ENCODE measurements at places on chromosomes 3 and 15.

DNA sequence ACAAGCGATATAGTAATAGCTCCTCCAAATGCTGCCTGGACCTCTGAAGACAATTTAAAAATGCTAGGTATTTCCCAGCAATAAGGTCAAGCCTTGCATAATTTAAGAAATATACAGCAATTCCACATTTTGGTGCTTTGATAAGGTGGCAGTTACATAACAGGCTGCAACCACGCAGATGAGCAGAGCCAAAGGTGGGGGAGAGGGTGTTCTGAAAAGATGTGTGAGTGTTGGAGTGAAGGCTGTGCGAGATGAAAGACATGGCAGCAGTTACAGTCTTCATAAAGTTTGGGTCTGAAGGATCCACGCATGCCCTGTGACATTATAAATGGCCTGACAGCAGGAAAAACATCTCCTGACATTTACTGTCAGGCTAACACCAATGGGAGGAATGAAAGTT, 26.1 kb downstream of the CTDSPL start:
- DNase-seq: no peak

DNA sequence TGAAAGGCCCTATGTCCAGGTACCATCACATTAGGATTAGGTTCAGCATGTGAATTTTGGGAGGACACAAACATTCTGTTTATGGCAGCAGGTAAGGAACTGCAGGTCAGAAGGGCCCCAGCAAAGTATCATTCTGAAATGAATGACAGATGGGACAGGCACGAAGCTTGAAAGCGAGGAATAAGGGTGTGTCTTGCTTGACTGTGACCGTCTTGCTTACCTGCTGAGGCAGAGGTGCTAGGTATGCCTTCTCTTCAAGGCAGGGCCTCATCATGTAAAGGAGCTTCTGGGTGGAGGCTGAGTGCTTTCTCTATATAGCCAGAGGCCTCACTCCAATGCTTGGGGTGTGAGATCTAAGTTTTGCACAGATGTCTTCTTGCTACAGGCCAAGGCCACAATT, 41.4 kb downstream of the TMEM108 start:
- no peak for DNase-seq

- DNase-seq: no peak
Measured at GRCh38 chr3:187497052-187497451, 128.9 kb downstream of the RTP4 start.

GRCh38 chr3:144264350-144264749, 292.7 kb downstream of the DIPK2A start:
- no peak for DNase-seq

- DNase-seq: no peak
Measured at GRCh38 chr15:71304681-71305080, 189.4 kb downstream of the THSD4 start.

GRCh38 chr3:71492974-71493771, 90.4 kb downstream of the FOXP1 start:
- DNase-seq: no peak

GRCh38 chr3:32353351-32353750, 38.3 kb upstream of the CMTM7 start:
- no peak for DNase-seq

- no peak for DNase-seq
Measured at GRCh38 chr3:123412811-123413604, 35.9 kb downstream of the ADCY5 start.

DNA sequence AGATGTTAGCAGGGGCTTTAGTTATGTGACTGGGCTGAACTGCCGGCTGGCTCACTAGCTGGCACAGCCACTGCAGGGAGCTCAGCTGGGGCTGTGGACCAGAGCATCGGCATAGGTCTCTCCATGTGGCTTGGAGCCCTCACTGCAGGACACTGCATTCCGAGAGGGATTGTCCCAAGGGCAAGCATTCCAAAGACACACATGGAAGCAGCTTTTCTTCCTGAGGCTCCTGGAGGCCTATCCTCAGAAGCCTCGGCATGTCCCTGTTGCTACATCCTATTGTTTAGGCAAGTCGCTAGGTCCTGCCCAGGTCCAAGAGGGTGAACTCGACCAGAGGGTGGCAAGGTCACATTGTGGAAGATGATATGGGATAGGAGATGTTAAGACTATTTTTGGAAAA, 209.8 kb downstream of the PLCL2 start:
- no peak for DNase-seq

DNA sequence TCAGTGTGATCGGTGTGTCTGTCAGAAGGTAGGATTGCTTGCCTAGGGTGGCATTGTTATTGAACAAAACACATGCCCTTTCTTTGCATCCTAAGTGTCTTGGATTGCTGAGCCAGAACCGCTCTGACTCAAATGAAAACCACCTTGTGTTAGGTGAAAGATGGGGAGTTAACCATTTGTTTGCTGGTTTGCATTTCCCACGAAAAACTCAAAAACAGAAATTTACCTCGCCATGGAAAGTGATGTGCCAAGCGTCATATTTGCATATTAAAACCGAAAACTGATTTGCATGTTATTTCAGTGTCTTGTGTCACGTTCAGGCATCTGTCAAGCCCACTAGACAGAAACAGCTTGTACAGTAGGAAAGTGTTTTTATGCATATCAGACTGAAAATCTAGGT, 474.6 kb upstream of the TPRG1 start:
- no peak for DNase-seq

DNA sequence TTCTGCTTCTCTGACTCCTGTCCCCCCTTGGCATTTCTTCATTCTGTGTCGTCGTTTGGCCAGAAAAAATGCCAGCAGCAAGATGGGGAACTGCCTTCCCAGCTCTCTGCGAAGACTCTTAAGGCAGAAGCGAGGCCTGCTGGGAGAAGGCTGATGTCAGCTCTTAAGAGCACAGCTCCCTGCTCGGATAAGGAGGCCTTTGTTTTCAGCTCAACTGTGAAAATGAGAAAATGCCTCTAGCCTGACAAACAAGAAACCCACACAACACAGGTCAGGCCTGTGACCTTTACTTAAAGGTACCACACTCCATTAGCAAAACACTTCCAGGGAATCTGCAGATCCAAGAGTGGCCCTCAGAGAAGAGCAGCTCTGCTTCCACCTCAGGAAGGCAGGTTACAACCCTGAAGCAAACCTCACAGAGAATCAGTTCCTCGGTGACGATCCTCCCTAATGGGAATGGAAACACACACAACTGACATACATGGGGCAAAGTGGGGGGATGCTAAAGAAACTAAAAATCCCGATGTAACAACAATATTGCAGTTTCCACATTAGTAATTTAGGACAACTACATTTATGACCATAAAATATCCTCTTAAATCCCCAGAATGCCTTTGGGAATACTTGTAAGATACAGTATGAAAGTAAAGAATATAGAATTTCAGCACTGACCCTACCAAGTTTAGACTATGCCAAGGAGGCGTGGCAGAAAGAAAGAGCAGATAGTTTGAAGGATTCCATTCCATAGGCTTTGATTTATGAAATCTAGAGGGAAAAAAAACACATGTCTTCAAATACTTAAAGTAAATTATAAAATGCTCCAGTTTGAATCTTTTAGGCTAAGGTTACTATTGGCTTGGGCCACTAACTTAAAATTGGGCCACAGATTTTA, 52.1 kb downstream of the VGLL4 start:
- DNase-seq: no peak

DNA sequence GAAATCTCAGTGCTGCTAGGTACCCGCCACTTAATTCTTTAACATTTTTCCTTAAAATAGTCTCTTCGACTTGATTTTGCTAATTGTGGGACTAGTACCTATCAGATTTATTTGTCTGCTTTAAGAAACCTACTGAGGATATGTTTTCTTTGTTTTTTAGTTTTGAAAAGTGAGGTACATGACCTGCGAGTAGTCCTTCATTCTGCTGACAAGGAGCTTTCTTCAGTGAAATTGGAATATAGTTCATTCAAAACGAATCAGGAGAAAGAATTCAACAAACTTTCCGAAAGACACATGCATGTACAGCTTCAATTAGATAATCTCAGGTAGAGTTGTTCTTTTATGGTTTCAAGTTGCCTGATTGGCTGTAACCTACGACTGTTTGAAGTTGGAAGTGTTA, 47.0 kb upstream of the TMEM42 start:
- DNase-seq: no peak

GRCh38 chr15:88036154-88036839, 220.2 kb downstream of the NTRK3 start:
- DNase-seq: no peak

GRCh38 chr15:56032373-56032772, 39.0 kb upstream of the NEDD4 start:
- no peak for DNase-seq

DNA sequence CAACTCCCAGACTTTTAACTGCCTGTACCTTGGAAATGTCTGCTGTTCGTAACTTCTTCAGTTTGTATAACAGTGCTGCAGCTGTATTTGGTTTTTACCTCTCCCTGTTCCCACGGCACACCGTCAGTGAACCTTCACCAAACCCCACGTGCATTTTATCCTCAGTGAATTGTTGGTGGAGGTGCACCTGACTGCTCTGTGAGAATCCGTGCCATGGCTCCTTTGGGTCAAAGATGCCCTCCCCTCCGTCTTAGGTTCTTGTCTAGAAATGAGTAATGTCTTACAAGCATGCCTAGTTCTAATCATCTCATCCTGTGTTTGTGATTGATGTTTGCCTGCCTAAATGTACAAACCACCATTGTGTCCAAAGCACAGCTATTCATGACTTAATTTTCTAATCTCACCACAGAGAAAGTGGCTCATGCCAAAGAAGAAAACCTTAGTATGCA, 28.2 kb downstream of the TPM1 start:
- no peak for DNase-seq

DNA sequence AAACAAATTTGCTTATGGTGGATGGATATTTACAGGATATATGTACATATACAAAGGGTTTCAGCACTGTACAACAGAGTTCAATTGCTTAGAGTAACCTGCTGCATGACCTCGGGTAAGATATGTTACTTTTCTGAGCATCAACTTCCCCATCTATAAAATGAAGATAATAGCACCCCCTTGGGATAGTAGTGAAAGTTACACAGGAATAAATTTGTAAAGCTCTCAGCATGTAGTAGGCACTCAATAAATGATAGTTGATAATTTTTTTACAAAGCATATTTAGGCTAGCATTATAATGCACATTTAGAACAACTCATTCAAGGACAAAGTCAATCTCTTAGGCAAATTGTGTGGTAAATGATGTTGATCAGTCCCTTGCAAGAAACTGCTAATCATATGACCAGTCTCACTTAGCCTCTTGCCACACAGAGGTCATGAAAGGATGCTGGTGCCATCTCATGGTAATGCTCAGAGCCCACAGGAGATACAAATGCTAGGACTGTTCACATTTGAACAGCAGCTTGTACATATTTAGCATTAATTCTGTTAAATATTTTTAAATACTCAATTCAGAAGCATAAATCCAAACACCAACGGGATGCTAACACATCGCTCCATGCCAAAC, 123.9 kb downstream of the MAGI1 start:
- DNase-seq: no peak

DNA sequence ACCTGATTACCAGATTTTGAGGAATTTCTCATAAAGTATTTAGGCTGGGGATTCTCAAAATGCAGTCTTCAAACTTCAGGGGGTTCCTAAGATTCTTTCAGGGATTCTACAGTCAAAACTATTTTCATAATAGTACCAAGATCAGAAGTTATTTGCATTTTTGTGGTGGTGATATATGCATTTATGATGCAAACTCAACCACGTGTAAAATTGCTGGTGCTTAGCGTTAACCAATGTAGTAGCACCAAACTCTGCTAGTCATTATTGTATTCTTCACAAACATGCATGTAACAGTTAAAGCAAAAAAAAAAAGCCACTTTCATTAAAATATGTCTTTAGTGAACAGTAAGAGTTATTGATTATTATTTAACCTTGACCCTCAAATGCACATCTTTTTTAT, 274.9 kb upstream of the DNAJC19 start:
- no peak for DNase-seq

GRCh38 chr15:84778194-84778593, 29.8 kb downstream of the ZNF592 start:
- no peak for DNase-seq

DNA sequence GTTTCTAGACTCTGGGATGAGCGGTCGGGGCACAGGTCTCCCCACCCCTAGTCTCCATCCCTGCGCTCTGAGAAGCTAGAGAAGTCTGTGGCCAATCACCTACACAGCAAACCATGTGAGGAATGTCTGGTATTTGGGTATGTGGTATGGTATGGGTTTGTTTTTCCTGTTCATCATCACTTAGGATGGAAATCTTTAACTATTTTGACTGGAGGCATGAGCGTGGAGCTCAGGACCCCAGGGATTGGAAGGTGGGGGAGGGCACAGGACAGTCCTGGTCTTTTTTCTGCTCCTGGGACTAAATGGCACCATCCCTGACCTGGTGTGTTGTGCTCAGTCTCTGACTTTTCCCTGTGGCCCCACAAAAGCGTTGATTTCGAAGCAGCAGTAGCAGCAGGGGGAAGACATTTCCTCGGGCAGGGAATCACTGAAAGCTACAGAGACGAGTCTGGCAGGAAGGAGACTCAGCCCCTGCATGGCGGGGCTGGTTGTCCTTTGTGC, 191.7 kb upstream of the TPM1 start:
- DNase-seq: no peak

GRCh38 chr15:67564021-67564967, 21.8 kb downstream of the MAP2K5 start:
- no peak for DNase-seq

GRCh38 chr3:158749526-158749925, 17.3 kb upstream of the RARRES1 start:
- DNase-seq: no peak

DNA sequence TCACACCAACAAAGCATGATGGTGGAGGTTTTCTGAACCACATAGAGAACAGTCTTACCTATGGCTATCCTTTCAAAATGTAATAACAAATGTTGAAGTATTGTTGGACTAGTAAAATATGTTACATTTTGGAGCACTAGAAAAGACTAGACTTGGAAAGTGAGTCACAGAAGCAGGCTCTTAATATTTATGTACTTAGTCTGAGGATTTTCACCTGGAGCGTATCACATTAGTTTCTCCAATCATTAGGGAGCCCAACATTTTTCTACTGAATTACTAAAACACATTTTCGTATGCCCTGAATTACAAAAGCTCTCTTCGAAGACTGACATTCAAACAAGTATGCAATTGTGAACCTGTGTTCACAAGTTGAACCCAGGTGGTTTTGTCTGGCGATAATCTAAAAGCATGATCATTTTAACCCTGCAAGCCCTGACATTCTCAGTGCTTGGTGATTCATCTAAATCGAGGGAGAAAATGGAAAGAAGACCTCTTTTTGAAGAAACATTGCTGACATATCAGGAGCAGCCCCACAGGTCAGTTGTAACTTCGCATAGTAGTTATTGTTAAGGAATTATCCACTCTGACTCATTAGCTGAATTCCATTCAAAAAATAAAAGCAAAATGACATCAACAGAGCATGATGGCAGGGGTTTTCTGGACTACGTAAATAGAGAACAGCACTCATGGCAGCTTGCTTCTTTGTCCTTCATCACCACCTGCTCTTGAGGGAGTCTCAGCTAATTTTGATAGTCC, 679.8 kb upstream of the NECTIN3 start:
- DNase-seq: no peak

Data from stimulated activated CD4-positive, alpha-beta T cell treated with anti-CD3 and anti-CD28 coated beads, TNF-alpha, amount 100 ng/mL, for 1 hour (primary cell).